ENCODE measurements at places on chromosomes 7 and 10. TPM values are rescaled to one million over a fixed set of nuclear protein-coding genes. Genes with fewer than 3 reads are reported as not detected.

The CPA2 gene
- 0.17 TPM for total RNA-seq

The SPDYE16 gene
- not detected for total RNA-seq

The HTRA1 gene
- total RNA-seq, result 388 TPM

The TLX1 gene
- total RNA-seq, result not detected

The FRMD4A gene
- 23.4 TPM for total RNA-seq

The MYL7 gene
- not detected for total RNA-seq

The CLEC5A gene
- 0.04 TPM for total RNA-seq

GRCh38 chr10:19111501-19112267, 63.1 kb downstream of the MALRD1 start:
- no peak for DNase-seq

- DNase-seq, result no peak
These were observed 30.0 kb downstream of the DNAJC12 start for GRCh38 chr10:67807855-67808456.

DNA sequence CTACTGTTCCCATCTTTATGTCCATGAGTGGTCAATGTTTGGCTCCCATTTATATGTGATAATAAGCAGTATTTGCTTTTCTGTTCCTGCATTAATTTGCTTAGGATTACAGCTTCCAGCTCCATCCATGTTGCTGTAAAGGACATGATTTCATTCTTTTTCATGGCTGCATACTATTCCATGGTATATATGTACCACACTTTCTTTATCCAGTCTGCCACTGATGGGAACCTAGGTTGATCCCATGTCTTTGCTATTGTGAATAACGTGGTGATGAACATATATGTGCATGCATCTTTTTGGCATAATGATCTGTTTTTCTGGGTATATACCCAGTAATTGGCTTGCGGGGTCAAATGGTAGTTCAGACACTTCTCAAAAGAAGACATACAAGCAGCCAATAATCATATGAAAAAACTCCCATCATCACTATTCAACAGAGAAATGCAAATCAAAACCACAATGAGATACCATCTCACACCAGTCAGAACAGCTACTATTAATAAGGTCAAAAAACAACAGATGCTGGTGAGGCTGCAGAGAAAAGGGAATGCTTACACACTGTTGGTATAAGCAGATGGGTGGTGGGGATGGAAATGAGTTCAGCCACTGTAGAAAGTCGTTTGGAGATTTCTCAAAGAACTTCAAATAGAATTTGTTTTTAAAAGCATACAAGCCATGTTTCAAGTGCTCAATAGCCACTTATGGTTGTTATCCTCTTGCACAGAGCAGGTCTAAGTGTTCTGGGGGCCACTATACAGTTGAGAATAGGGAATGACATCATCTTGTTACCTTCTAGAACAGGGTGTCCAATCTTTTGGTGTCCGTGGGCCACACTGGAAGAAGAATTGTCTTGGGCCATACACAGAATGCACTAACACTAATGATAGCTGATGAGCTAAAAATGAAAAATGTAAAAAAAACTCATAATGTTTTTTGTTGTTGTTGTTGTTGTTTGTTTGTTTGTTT, 23.2 kb upstream of the SDK1 start:
- DNase-seq, result no peak

GRCh38 chr10:106424054-106424453, 740.5 kb downstream of the SORCS1 start:
- peak; percentile 100 for DNase-seq

GRCh38 chr7:131196803-131197202, 130.9 kb upstream of the MKLN1 start:
- no peak for DNase-seq

DNA sequence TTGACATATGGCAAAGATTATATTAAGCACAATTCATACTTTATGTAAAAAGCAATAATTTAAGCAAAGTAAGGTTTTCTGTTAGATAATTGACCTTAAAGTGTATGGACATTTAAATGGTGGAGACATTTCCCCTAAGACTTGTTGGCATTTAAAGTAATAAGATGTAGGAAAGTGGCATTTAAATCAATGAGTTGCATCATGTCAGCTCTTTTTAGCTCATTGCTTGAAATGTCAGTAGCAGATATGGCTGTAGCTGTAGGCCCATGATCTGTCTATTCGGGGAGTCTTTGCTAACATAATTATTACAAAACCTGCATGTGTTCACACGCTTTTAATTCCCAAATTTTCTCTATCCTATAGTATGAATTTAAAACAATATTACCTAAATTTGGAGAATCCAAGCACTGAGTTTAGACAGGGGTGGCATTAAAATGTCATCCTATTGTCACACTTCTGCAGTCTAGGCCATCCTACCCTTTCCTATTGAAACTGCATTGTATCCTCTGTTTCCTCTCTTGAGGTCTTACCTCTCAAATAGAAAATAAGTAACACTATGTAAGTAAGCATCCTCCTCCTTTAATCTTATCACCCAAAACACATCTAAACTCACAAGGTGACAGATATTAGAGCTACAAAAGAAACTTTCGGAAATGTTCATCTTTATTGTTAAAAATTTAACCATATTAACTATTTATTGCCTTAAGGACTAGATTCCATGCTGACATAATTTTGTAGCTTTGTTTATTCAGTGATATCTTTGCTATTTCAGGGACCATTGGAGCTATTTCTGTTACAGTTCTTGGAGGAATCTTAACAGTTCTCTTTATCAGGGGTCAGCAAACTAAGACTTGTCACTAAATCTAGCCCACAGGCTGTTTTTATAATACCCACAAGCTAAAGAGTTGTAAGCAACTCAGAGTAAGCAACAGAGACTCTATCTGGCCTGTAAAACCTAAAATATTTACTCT, 91.2 kb downstream of the LCOR start:
- DNase-seq, result no peak

DNA sequence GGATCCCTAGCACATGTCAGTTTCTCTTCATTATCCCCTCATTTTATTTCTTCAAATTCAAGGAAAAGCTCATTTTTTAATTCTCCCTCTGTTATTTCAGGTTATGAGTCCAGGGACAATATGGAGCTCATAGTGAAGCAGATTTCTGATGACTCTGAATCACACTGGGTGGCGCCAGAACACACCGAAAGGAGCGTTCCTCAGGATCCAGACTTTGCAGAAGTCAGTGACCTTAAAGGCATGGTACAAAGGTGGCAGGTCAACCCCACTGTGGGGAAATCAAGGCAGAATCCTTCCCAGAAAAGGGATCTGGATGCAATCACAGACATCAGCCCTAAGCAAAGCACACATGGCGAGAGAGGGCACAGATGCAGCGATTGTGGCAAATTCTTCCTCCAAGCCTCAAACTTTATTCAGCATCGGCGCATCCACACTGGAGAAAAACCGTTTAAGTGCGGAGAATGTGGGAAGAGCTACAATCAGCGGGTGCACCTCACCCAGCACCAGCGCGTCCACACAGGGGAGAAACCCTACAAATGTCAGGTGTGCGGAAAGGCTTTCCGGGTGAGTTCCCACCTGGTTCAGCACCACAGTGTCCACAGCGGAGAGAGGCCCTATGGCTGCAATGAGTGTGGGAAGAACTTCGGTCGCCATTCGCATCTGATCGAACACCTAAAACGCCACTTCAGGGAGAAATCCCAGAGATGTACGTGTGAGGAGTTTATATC, 21.4 kb downstream of the ZKSCAN5 start:
- no peak for DNase-seq

GRCh38 chr7:94266238-94266644, 128.5 kb upstream of the COL1A2 start:
- DNase-seq, result peak; percentile 32

All from foreskin keratinocyte (primary cell).